ENCODE measurements at places on chromosomes 5 and 9. TPM values are rescaled to one million over a fixed set of nuclear protein-coding genes. Genes with fewer than 3 reads are reported as not detected.

The IFNA13 gene
- not detected for polyA plus RNA-seq

GRCh38 chr9:121821326-121821725, 169.9 kb downstream of the DAB2IP start:
- H3K4me3 ChIP-seq = no peak overlapping the region
- no peaks in the 10 kb centered on the region for H3K36me3 ChIP-seq
- peaks cover 15% of the 10 kb centered on the region for H3K4me1 ChIP-seq
- no peak overlapping the region for H3K27ac ChIP-seq
- no peak for DNase-seq

- no peak for DNase-seq
- no peak overlapping the region for H3K4me3 ChIP-seq
- H3K36me3 ChIP-seq = no peaks in the 10 kb centered on the region
- H3K27ac ChIP-seq = no peak overlapping the region
- no peaks in the 10 kb centered on the region for H3K27me3 ChIP-seq
These were observed 97.1 kb downstream of the PJA2 start for GRCh38 chr5:109312695-109313094.

The FAM169A gene
- polyA plus RNA-seq = 3.1 TPM

GRCh38 chr5:142293486-142293885, 31.3 kb downstream of the SPRY4 start:
- DNase-seq = no peak
- H3K27me3 ChIP-seq = no peaks in the 10 kb centered on the region
- H3K36me3 ChIP-seq = no peaks in the 10 kb centered on the region
- H3K4me1 ChIP-seq = peaks cover 5% of the 10 kb centered on the region

DNA sequence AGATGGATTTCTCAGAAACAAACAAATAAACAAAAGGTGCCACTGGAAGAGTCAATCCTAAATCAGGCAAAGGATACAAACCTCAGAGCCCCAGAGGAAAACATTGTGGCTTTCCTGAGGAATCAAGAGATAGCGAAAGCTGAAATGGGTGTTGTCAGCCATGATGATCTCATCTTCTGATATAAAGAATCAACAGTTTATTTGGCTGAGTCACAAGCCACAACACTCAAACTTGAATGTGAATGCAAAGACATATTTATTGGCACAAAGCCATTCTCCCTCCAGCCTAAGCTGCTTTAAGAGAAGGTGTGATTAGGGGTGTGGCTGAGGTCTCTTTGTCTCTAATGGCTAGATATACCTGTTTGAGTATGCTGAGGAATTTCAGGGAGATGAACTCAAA, 73.3 kb upstream of the NREP start:
- DNase-seq = peak; percentile 34
- no peak overlapping the region for H3K4me3 ChIP-seq
- H3K36me3 ChIP-seq = no peaks in the 10 kb centered on the region
- no peak overlapping the region for H3K27ac ChIP-seq
- no peaks in the 10 kb centered on the region for H3K27me3 ChIP-seq

The FRMPD1 gene
- polyA plus RNA-seq = 1.2 TPM

- no peak overlapping the region for H3K27ac ChIP-seq
- no peaks in the 10 kb centered on the region for H3K36me3 ChIP-seq
- no peak for DNase-seq
- H3K27me3 ChIP-seq = no peaks in the 10 kb centered on the region
These were observed 2.3 kb upstream of the IL17B start for GRCh38 chr5:149381261-149381985.

GRCh38 chr5:145531038-145531734, 304.0 kb downstream of the PRELID2 start:
- H3K27ac ChIP-seq = peak overlapping the region; percentile 58
- no peak overlapping the region for H3K4me3 ChIP-seq
- peaks cover 7% of the 10 kb centered on the region for H3K4me1 ChIP-seq
- no peaks in the 10 kb centered on the region for H3K27me3 ChIP-seq

DNA sequence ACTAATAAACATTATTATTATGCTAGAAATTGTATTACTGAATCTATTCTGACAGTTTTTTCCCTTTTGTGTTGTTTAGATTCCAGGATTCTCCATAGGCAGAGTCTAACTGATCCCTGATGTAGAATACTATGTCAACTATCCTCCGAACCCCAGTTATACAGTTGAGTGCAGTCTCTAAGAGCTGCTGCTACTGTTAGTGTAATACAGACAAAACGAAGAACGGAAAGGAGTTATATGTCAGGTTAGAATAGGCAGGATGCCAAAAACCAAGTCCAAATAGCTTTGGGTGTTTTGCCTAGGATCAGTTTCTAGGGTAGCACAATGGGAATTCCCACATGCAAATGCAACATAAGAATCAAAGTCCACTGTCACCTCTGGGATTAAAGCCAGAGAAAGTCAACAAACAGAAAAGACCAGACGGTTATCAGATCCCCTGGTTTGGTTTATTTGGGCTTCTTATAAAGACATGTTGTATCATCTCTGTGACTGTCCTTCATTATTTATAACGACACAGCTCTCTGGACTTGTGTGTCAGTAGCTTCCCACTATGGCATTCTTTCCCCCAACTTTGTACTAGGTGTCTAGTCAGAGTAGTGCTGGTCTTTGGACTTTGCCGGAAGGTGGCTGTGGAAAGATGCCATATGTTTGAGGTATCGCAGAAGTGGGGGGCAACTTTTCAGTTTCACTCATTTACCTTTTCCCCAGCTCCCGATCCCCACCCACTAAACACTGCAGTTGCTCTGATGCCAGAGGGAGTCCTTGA, 14.9 kb upstream of the TMEM38B start:
- DNase-seq = no peak
- no peaks in the 10 kb centered on the region for H3K4me1 ChIP-seq
- no peaks in the 10 kb centered on the region for H3K36me3 ChIP-seq

The TRIP13 gene
- 9.2 TPM for polyA plus RNA-seq

The ERAP2 gene
- polyA plus RNA-seq = 1.5 TPM

GRCh38 chr5:68454766-68455165, 239.2 kb downstream of the PIK3R1 start:
- H3K27me3 ChIP-seq = no peaks in the 10 kb centered on the region
- no peak overlapping the region for H3K27ac ChIP-seq
- no peaks in the 10 kb centered on the region for H3K36me3 ChIP-seq
- DNase-seq = no peak
- no peak overlapping the region for H3K4me3 ChIP-seq

GRCh38 chr9:74770508-74771261, 117.0 kb downstream of the TRPM6 start:
- H3K36me3 ChIP-seq = no peaks in the 10 kb centered on the region
- no peak overlapping the region for H3K27ac ChIP-seq
- no peak overlapping the region for H3K4me3 ChIP-seq
- peak; percentile 35 for DNase-seq
- no peaks in the 10 kb centered on the region for H3K4me1 ChIP-seq
